ENCODE measurements at places on chromosomes 1 and 21.

GRCh38 chr21:41290106-41290799 lies 26.3 kb upstream of the FAM3B start:
- H3K4me3 ChIP-seq = no peak overlapping the region
- peaks cover 6% of the 10 kb centered on the region for H3K4me1 ChIP-seq
- H3K27ac ChIP-seq = no peak overlapping the region
- peaks cover 47% of the 10 kb centered on the region for H3K27me3 ChIP-seq
- no peaks in the 10 kb centered on the region for H3K36me3 ChIP-seq
- DNase-seq = no peak

- DNase-seq = no peak
- H3K4me3 ChIP-seq = no peak overlapping the region
- no peak overlapping the region for H3K27ac ChIP-seq
- no peaks in the 10 kb centered on the region for H3K36me3 ChIP-seq
- peaks cover 9% of the 10 kb centered on the region for H3K4me1 ChIP-seq
These were observed 4.5 kb downstream of the GUCA2B start for GRCh38 chr1:42157667-42158066.

DNA sequence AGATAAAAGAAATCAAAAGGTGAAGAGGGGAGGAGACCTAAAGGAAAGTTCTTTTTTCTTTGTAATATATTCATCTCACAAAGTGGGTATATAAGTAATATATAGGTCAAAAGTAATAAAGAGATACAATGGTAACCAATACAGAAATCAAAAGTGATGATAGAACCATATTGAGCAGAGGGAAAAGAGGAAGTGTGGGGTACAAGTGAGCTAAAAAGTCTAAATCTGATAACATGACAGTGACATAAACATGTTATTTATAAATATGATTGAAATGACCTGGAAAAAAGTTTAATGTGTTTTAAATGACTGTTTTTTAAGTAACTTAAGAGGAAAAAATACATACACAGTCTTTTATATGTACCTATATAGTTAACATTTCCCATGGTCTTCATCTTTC lies 70.5 kb downstream of the MRPL39 start:
- no peaks in the 10 kb centered on the region for H3K36me3 ChIP-seq
- no peak overlapping the region for H3K27ac ChIP-seq
- no peak for DNase-seq
- H3K4me1 ChIP-seq = no peaks in the 10 kb centered on the region
- no peak overlapping the region for H3K4me3 ChIP-seq
- no peaks in the 10 kb centered on the region for H3K27me3 ChIP-seq

DNA sequence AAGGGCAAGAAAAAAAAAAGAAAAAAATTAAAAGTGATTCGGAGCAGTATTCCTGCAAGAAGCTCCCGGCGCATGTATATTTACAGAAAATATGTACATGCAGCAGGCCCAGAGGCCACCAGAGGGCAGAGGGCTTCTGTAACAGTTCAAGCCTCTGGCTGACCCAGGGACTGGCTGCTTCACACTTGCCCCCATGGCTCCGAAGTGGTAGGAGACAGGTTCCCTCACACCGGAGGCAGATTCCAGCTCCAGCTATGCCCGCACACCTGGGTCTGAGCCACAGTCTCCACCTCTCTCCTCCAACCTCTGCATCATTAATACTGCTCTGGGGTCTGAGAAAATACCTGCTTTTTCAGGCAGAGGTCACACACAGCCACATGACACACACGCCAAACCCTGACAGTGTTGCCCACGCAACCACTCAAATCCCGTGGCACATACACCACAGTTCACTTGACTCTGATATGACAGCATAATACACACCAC lies 2.2 kb upstream of the ARHGAP30 start:
- peaks cover 50% of the 10 kb centered on the region for H3K4me1 ChIP-seq
- no peak overlapping the region for H3K4me3 ChIP-seq
- no peak for DNase-seq
- H3K27ac ChIP-seq = no peak overlapping the region
- peaks cover 24% of the 10 kb centered on the region for H3K36me3 ChIP-seq
- no peaks in the 10 kb centered on the region for H3K27me3 ChIP-seq

GRCh38 chr1:106022312-106022902 lies 1034.1 kb upstream of the PRMT6 start:
- H3K36me3 ChIP-seq = peaks cover 2% of the 10 kb centered on the region
- H3K4me1 ChIP-seq = no peaks in the 10 kb centered on the region
- DNase-seq = no peak
- H3K27ac ChIP-seq = no peak overlapping the region

- no peaks in the 10 kb centered on the region for H3K27me3 ChIP-seq
- DNase-seq = no peak
- H3K36me3 ChIP-seq = no peaks in the 10 kb centered on the region
- H3K4me1 ChIP-seq = no peaks in the 10 kb centered on the region
- H3K27ac ChIP-seq = no peak overlapping the region
These were observed 370.8 kb downstream of the RWDD3 start for GRCh38 chr1:95604771-95605170.

DNA sequence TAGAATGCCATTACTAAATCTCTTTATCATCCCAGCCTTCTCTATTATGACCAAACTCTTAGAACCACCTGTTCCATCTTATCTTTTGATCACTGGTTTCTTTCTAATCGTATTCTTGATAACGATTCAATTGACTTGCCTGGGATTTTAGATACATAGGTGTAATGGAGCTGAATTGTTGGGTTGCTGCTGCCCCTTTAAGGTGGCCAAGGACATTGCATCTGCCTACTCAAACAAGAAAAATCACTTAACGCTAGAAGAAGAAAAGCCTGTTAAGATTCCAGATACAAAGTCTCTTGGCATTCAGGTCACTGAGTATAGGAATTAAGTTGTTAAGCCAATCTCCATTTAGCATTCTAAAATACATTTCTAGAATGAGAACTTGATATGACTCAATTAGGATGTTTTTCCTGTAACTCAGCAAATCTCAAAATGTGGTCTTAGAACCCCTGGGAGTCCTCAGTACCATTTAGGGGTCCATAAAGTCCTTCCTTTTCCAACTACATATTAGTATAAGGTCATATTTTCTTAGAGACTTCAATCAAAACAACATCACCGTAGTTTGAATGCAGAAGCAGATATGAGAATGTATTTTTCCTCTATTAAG lies 12.4 kb downstream of the NEXN start:
- no peak for DNase-seq
- H3K27ac ChIP-seq = no peak overlapping the region
- no peaks in the 10 kb centered on the region for H3K27me3 ChIP-seq

DNA sequence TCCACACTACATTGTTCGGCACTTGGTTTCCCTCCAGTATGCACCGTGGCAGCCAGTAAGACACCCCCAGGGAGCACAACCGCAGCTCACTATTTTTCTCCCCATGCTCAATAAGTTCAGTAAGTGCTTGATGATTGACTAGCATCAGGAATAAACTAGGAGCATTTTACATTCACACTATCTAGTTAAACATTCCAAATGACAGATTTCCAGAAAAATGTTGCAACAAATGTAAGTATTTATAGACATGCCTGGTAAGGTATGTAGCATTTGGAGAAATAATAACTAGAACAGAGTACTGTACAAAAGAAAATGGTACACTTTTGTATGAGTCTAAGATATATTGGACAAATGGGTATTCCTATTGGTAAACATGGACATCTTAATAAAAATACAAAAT lies 92.9 kb downstream of the SLC45A1 start:
- no peak overlapping the region for H3K4me3 ChIP-seq
- DNase-seq = no peak
- H3K27me3 ChIP-seq = no peaks in the 10 kb centered on the region

DNA sequence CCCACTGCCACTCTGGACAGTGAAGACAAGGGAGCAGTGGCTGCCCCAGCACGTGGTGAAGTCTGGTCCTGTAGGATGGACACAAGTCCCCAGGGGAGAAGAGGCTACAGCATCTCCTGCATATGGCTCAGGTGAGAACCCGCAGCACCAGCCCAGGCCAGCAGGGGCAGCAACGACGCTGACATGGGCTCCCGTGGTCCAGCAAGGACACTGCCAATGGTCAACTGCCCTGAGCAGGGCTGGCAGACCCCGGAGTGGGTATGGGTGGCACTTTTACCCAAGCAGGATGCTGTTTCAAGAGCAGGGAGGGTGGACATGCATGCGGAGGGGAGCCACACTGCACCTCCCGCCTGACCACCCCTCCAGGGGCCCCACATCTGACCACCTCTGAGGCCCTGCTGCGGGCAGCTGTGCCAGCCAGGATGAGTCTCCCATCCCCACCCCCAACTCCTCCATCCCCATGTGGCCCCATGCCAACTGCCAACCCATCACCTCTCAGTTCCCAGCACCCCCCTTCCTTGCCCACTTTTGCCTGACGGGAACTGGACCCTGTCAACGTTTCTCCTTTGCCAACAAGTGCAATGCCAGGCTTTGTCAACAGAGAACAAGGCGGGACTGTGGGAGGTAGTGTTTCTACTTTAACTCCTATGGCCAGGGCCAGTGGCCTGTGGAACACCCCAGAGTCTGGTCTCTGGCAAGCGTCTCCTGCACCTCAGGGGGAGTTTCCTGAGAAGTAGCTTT lies 8.6 kb downstream of the MORN1 start:
- no peak overlapping the region for H3K27ac ChIP-seq
- DNase-seq = no peak
- no peaks in the 10 kb centered on the region for H3K36me3 ChIP-seq
- no peaks in the 10 kb centered on the region for H3K4me1 ChIP-seq
- no peaks in the 10 kb centered on the region for H3K27me3 ChIP-seq

DNA sequence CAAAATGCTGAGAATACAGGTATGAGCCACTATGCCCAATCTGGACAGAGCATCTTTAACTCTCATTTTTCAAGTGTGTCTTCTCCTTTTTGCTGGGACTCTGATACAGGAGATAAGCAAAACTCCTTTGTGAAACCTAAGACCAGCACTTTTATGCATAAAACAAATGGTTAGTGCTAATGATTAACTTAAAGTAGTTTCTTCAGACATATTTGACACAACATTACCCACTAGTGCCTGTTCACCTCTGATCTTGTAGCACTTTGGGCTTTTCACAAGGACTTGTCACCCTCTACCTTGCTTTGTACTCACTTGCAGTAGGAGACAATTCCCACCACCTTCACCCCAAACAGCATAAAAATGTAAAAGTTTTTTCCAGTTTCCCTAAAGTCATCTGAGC lies 216.3 kb downstream of the RGS7 start:
- H3K36me3 ChIP-seq = no peaks in the 10 kb centered on the region
- H3K27ac ChIP-seq = no peak overlapping the region
- H3K4me1 ChIP-seq = no peaks in the 10 kb centered on the region
- no peak for DNase-seq
- no peak overlapping the region for H3K4me3 ChIP-seq

GRCh38 chr1:20141001-20141400 lies 1.9 kb downstream of the PLA2G2F start:
- no peaks in the 10 kb centered on the region for H3K4me1 ChIP-seq
- DNase-seq = no peak
- peaks cover 14% of the 10 kb centered on the region for H3K27me3 ChIP-seq
- H3K4me3 ChIP-seq = no peak overlapping the region
- no peak overlapping the region for H3K27ac ChIP-seq
- H3K36me3 ChIP-seq = no peaks in the 10 kb centered on the region
